ENCODE measurements at places on chromosomes 2 and 18.
A peak's percentile ranks its signal among the peaks of the same experiment; 100 is the strongest.

DNA sequence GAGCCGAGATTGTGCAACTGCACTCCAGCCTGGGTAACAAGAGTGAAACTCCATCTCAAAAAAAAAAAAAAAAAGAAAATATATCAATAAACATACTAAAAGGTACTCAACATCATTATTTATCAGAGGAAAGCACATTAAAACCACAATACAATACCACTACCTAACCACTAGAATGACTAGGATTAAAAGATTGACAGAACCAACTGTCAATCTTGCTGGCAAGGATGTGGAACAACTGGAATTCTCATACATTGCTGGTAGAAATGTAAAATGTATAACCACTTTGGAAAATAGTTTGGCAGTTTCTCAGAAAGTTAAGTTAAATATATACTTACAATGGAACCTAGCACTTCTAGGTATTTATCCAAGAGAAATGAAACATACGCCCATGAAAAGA lies 88.6 kb downstream of the B3GNT2 start:
- no peak for DNase-seq

GRCh38 chr2:31965094-31965493 lies 45.7 kb downstream of the MEMO1 start:
- no peak for DNase-seq

DNA sequence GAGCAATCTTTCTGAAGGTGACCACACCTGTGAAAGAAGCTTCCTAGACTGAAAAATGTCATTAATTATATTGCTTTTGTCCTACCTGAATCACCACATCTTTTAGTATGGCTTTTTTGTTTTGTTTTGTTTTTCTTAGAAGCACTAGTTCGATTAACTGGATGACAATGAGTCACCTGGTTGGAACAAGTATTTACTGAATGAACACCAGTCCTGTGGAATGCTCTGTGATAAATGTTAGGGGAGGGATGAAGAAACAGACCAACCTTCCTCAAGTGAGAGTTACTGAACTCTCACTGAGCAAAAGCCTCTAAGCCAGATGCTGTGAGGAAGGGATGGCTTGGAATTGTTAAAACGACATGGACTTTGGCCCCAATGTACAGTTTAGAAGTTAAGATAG lies 26.8 kb upstream of the DCC start:
- DNase-seq: no peak

GRCh38 chr2:113116100-113116958 lies 11.1 kb upstream of the IL1RN start:
- DNase-seq: peak; percentile 32

GRCh38 chr2:184154438-184154837 lies 443.9 kb upstream of the ZNF804A start:
- no peak for DNase-seq

DNA sequence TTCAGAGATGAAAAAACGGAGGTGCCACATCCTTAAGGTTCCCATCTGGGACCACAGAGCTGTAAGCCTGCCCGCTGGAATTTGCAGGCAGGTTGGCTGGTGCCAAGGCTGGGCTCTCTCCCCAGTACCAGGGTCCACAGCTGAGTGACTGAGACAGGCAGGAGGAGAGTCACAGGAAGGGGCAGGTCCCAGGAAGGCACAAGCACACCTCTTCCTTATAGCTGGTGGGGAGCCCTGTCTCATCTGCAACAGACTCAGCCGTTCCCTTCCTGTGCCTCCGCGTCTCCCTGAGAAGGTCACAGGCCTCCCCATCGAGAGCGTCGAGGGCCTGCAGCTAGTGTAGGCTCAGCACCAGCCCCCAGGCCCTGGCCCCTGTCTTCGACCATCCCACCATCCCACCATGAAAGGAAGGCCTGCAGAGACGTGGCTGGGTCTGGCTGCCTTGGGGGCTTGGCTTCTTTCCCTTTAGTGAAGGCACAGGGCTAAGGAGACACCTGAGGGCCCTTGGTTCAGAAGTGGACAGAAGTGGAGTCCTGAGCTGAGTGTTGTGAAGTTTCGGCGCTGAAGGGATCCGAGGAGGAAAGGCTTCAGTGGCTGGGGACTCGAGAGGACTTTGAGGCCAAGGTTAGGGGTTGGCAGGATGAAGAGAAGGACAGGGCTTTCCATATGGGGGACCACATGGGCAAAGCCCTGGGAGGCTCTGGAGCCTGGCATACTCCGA lies 26.8 kb downstream of the GLI2 start:
- no peak for DNase-seq

GRCh38 chr18:7876354-7877104 lies 309.4 kb downstream of the PTPRM start:
- DNase-seq: no peak

GRCh38 chr2:160666154-160667060 lies 172.8 kb upstream of the RBMS1 start:
- DNase-seq: no peak

GRCh38 chr2:192195548-192196418 lies 1.1 kb upstream of the TMEFF2 start:
- peak; percentile 4 for DNase-seq

DNA sequence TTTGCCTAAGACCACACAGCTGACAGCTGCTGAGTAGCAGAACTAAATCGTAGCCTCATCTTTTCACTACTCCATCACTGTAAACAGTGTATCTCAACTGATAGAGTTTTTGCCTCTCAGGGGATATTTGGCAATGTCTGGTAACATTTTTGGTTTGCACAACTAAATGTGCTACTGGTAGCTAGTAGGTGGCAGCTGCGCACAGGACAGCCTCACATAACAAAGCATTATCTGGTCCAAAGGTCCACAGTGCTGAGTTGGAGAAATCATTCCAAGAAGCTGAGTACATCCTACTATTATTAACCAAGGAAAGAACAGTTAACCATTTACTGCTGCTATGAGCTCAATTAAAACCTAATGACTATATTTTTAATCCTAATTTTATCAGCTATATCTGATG lies 6.1 kb upstream of the CCDC102B start:
- DNase-seq: no peak

DNA sequence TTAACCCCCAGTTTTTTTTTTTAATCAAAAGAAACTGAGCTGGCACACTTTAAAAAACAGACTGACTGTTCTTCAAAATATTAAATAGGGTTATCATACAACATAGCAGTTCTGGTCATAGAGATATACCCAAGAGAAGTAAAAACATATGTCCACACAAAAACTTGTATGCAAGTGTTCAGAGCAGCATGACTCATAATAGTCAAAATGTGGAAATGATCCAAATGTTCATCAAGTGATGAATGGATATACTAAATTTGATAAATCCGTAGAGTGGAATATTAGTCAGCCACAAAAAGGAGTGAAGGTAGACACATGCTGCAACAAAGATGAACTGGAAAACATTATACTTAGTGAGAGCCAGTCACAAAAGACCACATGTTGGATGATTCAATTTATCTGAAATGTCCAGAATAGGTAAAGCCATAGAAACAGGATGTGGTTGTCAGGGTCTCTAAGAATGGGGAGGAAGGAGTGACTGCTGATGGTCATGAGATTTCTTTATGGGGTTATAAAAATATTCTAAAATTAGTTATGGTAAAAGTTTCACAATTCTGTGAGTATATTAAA lies 5.1 kb downstream of the SMIM21 start:
- DNase-seq: no peak

GRCh38 chr2:210268281-210268680 lies 43.0 kb upstream of the ACADL start:
- DNase-seq: no peak

GRCh38 chr18:49721981-49722380 lies 91.4 kb downstream of the ACAA2 start:
- DNase-seq: no peak

DNA sequence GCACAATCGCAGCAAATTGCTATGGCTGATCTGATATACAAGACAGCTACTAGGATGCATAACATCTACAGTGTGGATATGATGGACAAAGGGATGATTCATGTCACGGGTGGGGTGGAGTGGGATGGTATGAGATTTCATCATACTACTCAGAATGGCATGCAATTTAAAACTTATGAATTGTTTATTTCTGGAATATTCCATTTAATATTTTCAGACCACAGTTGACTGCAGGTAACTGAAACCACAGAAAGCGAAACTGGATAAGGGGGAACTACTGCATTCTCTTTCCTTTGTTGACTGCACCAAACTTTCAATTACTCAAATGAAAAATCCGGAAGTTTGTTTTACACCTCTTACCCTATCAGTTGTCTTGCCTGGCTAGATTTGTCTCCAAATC lies 94.4 kb upstream of the NEUROD1 start:
- DNase-seq: no peak
